ENCODE measurements at places on chromosomes 6 and 20.

DNA sequence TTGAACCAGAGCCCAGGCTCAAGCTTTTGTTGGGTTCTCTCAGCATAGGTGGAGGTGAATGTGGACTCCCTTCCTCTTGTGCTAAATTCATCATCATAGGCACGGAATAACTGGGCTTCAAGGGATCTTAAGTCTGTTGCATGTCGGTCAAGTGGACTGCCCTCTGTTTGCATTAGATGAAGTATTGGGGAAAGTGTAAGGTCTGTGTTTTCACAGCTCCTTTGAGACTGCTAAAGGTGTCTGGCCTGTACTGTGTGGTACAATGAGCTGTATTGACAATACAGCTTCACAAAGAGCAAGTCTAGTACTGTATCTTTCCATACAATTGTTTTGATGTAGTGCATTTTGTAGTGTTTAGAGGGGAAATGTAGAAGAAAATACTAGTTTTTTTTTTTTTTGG lies 34.3 kb upstream of the TULP4 start:
- DNase-seq: no peak

GRCh38 chr6:72619883-72620696 lies 1.8 kb upstream of the KCNQ5 start:
- DNase-seq: no peak

GRCh38 chr6:41996997-41997396 lies 53.3 kb upstream of the TAF8 start:
- no peak for DNase-seq

DNA sequence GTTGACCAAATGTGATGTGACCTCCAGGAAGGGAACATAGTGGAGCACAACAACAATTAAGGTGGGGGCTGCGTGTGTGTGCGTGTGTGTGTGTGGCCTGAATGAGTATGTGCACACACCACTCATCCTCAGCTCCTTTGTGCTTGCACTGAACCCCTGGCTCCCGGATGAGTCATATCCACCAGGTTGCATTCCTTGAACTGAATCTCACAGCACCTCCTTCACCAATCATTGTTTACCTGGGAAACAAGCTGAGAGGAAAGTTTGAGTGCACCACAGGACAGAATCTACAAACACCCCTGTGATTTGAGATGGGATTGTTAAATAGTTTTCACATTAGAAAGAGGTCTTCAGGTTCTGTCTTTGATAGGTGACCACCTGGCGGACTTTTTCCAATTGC lies 33.7 kb upstream of the GPR6 start:
- DNase-seq: no peak

- DNase-seq: no peak
These were observed at the start of gene TCF21 for GRCh38 chr6:133888929-133889556. Gene TCF21 (plus strand): TSS chr6:133889113. CDS start chr6:133889398, 285 bp downstream.

GRCh38 chr20:13863244-13863643 lies 78.4 kb downstream of the NDUFAF5 start:
- DNase-seq: no peak

DNA sequence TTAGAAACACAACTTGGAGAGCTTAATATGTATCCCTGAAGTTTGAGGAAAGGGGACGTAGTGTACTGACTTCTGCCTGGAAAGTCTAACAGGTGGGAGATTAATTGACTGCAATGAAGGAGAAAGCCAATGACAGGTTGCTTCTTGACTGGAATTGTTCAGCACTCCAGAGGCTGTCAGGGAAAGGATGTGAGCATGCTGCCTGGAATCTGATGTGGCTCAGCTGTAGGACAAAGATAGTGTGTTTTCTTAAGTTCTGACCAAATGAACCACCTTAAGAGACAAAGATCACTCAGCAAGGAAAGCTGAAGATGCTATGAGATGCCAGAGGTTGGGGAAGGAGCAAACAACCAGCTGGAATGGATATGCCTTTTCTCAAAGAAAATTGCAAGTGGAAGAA lies 185.8 kb downstream of the PHF3 start:
- DNase-seq: no peak

- DNase-seq: no peak
These were observed 220.7 kb downstream of the CDC5L start for GRCh38 chr6:44608175-44608574.

GRCh38 chr20:12289465-12289864 lies 371.8 kb downstream of the BTBD3 start:
- DNase-seq: no peak

All from stimulated activated CD8-positive, alpha-beta memory T cell treated with anti-CD3 and anti-CD28 coated beads, Interleukin-4, amount 100 ng/mL, for 1 hour (primary cell).